Activated naive CD4-positive, alpha-beta T cell treated with anti-CD3 and anti-CD28 coated beads, Interleukin-2, amount 50 U/mL, for 72 hours (primary cell): ENCODE measurements at places on chromosomes 13 and 19. TPM values are rescaled to one million over a fixed set of nuclear protein-coding genes. Genes with fewer than 3 reads are reported as not detected.

The NTN5 gene
- 1.6 TPM for total RNA-seq

The CNN1 gene
- not detected for total RNA-seq

The RXFP2 gene
- not detected for total RNA-seq

The ICAM5 gene
- total RNA-seq: 2.0 TPM

The ADGRE3 gene
- total RNA-seq: not detected

The RNF17 gene
- 0.54 TPM for total RNA-seq

The PCP2 gene
- total RNA-seq: 4.2 TPM

The KLF12 gene
- 18.4 TPM for total RNA-seq

The ITGBL1 gene
- total RNA-seq: not detected

The SCAMP4 gene
- 22.4 TPM for total RNA-seq

DNA sequence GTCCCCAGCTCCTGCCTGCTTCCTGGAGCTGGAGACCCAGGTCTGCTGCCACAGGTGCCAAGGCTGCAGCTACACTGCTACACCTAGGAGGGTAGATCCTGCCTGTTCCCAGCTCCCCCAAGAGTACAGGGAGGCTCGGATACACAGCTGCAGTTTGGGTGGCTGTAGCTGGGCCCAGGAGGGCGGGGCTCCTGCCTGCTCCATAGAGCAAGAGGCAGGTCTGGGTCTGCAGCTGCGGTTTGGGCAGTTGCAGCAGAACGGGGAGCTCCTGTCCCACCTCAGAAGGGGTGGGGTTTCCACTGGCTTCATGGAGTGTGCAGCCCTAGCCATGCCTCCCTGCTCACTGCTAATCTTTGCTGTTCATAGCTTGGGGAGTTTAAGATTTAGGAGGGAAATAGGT, 199.0 kb downstream of the NUFIP1 start:
- DNase-seq: no peak

- no peak for DNase-seq
Observed at GRCh38 chr13:46383383-46383782, 3.7 kb downstream of the RUBCNL start.

GRCh38 chr13:31835932-31836331, 96.6 kb downstream of the RXFP2 start:
- no peak for DNase-seq

DNA sequence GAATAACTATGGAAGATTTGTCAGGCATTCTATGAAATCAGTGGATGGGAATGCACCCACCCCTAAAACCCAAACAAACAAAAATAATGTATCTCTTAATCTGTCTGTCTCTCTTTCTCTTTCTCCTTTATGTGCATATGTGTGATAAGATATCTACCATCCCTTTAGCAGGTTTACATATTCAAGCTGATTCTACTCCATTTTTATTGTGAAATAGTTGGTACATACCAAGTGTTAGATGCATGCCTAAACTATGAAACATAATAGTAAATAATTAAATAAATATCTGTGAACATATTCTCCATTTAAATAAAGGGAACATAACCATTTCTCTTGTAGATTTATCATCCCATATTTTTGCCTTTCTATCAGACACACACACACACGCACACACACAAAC, 121.8 kb upstream of the PCDH9 start:
- no peak for DNase-seq

DNA sequence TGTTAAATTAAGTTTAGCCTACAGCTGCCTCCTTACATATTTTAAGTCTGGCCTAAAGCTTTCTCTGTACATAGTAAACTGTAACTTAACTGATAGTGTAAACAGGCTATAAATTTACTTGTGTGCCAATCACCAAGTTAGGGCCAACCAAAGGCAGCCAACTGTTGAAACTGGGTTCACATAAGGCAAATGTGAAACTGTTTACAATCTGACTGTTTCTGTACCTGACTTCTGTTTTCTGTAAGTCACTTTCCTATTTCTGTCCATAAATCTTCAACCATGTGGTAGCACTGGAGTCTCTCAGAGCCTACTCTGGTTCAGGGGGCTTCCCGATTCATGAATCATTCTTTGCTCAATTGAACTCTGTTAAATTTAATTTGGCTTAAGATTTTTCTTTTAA, 103.1 kb downstream of the RAP2A start:
- DNase-seq: no peak

GRCh38 chr13:64041296-64041695, 2625.6 kb upstream of the PCDH20 start:
- no peak for DNase-seq

DNA sequence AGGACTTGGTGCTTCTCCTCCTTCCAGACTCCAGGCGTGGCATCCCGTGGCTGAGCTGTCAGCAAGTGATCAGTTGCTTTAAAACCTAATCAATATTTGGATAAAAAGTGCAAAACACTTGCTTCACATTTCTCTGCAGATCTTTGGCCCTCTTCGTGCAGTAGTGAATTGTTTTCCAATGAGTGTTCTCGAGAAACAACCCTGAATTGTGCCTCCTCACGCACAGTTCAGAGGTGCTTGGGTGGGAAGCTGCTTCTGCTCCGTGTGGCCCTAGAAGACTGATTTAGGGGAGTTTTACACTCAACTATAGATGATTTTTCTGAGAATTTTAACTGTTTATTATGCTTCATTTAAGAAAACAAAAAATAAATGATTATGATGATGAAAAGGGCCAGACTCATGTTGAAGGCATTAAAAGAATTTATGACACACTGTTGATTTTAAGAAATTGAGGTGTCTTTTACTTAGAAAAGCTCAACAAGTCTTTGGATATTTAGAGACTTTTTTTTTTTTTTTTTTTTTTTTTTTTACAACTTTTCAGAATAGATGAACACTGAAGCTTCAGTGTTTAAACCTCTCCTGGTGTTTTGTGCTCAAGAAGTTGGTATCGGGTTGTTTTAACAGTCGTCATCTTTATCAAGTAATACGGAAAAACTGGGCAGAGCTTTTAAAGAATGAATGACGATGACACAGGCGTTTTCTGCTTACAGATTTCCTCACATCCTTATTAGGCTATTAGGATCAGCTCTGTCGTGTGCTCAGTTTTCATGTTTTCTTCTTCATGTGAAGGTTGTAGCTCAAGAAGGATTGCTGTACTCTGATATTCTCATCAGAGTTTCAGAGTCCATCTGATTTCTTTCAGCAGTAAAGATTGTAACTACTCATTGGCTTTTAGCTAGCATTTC, 39.5 kb upstream of the TEX29 start:
- DNase-seq: no peak

GRCh38 chr13:33072282-33072681, 56.1 kb downstream of the KL start:
- DNase-seq: no peak

- DNase-seq: no peak
Observed at GRCh38 chr19:12784394-12784870, 6.9 kb upstream of the JUNB start.

DNA sequence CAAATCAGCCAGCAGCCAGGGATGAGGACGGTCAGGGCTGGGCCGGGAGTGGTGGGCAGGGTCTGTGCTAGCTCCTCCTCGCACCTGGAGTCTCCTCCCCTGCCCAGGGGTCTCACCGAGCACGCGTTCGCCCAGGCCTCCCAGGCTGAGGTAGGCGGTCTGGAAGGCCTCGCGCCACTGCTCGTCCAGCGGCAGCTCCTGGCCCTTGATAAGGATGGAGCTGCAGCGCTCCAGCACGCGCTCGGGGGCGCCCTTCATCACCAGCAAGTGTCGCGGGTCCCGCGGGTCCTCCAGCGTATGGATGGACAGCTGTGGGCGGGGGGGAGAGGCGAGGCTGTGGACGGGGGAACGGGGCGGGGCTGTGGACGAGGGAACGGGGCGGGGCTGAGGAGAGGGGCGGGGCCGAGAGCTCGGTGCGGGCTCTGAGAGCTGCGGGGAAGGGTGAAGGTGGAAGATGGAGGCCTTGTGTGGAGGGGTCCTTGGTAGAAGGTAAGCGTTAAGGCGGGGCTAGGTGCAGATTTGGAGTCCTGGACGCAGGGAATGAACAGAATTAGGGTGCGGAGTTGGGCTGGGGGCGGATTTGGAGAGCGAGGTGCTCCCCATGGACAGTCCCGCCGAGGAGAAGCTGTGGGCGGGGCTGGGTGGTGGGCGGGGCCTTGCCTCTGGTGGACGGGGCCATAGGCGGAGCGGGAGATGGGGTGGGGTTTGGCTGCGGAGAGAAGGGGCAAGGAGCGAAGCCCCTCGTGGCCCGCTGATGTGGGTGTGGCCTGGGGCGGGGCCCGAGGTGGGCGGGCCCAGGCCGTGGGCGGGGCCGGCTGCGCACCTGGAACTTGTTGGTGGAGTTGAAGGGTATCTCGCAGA, 5.7 kb downstream of the ATP4A start:
- DNase-seq: no peak

GRCh38 chr19:5156231-5156986, 184.2 kb downstream of the PTPRS start:
- no peak for DNase-seq

- DNase-seq: no peak
Observed at GRCh38 chr13:67061750-67062149, 168.4 kb downstream of the PCDH9 start.

DNA sequence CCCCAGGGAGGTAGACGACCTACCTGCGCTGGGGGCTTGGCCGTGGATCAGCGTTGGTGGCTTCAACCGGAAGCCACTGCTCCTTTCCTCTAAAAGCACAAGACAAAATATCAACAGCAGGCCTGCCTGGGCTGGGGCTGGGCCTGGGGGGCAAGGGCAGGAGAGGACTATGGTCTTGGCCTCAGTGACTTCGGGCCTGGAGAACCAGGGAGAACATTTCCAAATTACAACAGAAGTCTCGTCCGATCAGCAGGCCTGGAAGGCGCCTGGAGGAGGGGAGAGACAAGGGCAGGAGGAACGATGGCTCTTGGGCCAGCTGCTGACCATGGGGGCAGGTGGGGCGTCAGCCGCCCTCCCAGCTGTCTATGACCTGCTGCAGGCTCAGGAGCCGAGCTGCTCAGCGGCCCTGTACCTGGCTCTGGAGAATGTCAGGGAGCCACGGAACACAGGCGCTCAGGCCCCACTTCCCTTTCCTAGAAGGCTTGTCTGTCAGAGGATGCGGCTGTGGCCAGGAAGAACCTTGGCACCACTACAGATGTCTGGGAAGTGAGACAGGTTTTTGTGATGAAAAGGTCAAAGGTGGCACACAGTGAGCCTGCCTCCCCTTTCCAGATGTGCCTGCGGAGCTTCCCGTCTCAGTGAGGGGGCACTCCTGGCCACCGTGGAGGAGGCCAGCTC, 19.5 kb downstream of the CAPS start:
- DNase-seq: no peak

DNA sequence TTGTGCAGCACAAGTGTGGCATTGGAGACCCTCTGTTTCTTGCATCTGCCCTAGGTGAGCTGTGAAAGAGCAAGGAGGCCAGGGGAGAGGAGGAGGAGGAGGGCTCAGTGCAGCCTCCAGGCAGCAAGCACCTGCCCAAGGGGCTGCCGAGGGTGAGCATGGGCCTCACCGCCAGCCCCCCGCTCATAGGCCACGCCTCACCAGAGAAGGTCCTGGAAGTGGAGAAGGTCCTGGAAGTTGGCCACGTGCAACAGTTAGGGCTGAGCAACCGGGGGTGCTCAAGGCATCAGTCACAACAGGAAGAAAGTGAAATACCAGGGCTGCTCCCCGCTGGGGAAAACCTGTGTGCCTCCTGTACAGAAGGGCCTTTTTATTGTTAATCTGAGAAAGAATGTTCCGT, 168.9 kb downstream of the TEX29 start:
- DNase-seq: no peak

- no peak for DNase-seq
Observed at GRCh38 chr19:19805480-19805879, 16.1 kb downstream of the ZNF506 start.

- DNase-seq: no peak
Observed at GRCh38 chr13:19845758-19846157, 17.7 kb downstream of the ZMYM5 start.

GRCh38 chr19:48290401-48290770, 20.5 kb downstream of the ZNF114 start:
- no peak for DNase-seq

DNA sequence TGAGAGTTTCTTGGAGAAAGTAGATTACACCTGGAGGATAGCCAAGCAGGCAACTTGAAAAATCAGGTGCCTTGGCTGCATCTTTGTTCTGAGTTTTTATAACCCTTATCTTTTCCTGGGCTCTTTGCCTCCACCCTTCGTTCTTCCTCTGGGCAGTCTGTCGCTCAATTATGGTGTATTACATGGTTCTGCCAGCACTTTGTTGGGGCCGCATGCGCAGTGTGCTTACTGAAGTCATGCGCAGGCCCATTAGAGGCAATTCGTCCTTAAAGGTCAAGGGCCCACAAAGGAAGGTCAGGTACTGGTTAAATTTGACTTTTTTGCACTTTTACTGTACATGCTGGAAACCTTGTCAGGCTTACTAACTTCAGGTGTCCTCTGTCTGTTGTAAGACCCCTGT, 761.9 kb upstream of the SLITRK5 start:
- DNase-seq: no peak
